ENCODE measurements at places on chromosomes 12 and 14.
A peak's percentile ranks its signal among the peaks of the same experiment; 100 is the strongest.

DNA sequence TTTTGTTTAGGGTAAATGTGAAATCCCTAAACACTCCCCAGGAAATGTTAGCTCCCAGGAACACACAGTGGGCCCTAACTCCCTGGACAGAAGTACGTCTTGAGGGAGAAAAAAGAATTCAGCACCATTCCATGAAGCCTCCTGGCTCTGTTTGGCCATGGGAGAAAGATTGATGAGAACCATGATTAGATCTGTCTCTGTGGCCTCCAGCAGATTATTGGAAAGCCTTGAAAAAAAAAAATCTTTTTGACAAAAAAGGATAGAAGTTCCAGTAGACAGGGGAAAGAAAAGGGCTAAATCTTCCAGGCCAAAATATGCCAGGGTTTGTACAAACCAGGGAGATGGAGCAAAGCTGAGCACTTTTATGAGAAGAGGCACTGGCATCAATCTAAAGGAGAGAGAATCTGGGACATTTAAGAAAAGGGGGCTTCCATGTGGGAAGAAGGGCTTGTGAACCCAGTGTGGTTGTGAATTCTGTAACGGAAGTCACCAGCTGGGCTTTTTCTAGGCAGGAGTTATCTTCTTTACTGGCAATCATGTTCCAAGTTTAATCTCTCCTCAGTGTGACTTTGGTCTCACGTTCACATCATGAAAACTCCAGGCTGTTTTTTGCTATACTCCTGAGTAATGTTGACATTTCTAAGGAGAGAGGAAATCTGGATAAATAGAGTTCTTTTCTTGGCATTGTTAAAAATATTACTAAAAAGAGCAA lies 426.7 kb downstream of the RAD51B start:
- DNase-seq = no peak

- no peak for DNase-seq
Observed at GRCh38 chr14:79357307-79357706, 854.0 kb downstream of the DIO2 start.

- DNase-seq = no peak
Observed at GRCh38 chr12:23729359-23729758, 220.1 kb downstream of the SOX5 start.

- DNase-seq = no peak
Observed at GRCh38 chr14:68008491-68008890, 188.9 kb downstream of the RAD51B start.

DNA sequence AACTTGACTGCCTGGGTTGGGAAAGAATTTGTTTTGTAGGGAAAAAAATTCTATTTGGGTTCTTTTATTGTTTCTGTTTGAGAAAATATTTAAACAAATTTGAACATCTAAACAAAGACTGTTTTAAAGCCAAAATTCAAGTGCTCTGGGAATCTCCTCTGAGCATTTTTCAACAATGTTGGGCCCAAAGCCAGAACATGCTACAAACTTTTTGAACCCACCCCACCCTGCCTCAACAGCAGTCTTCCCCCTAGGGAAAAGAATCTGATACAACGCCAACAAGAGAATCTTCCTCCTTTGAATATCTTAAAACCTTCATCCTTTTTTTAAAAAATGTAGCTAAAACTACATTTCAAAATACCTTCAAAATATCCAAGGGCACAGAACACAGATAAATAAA lies 20.4 kb upstream of the NID2 start:
- no peak for DNase-seq

DNA sequence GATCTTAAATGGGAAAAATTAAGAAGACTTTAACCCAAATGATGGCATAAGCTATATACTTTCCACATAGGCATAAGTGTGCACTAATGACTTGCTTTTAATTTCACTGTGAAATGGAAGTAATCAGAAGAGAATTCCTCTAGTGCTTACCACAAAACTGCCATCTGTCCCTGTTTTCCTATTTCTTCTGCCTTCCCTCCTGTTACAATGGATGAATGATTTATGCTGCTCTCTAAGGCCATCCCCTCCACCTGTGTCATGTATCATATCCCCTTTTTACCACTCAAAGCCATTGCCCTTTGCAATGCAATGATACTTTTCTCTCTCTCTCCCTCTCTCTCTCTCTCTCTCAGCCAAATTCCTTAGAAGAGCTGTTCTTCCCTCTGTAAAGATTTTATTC lies 109.1 kb downstream of the C12orf50 start:
- DNase-seq = no peak

GRCh38 chr12:129831294-129831693 lies 72.5 kb downstream of the TMEM132D start:
- DNase-seq = no peak

GRCh38 chr14:75518625-75519024 lies 3.6 kb upstream of the BATF start:
- no peak for DNase-seq

- DNase-seq = no peak
Observed at GRCh38 chr14:88853129-88853528, 28.7 kb downstream of the TTC8 start.

GRCh38 chr12:92540782-92541423 lies 161.9 kb upstream of the PLEKHG7 start:
- DNase-seq = no peak

GRCh38 chr14:100907240-100907639 lies 3.7 kb upstream of the RTL1 start:
- no peak for DNase-seq

- no peak for DNase-seq
Observed at GRCh38 chr12:93777254-93777653, 100.1 kb downstream of the CRADD start.

- DNase-seq = peak; percentile 63
Observed at GRCh38 chr14:21498540-21499526, 12.3 kb downstream of the METTL3 start.

- DNase-seq = no peak
Observed at GRCh38 chr14:73461478-73462047, 3.2 kb upstream of the NUMB start.

DNA sequence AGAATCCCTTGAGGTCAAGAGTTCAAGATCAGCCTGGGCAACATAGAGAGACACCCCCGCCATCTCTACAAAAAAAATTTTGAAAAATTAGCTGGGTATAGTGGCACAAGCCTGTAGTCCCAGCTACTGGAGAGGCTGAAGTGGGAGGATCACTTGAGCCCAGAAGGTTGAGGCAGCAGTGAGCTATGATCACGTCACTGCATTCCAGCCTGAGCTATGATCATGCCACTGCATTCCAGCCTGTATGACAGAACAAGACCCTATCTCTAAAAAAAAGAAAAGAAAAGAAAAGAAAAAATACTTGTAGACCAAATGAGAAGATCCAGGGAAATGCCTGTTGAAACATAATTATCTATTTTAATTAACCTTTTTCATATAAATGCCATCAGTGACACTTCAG lies 93.8 kb upstream of the MDM1 start:
- DNase-seq = no peak

DNA sequence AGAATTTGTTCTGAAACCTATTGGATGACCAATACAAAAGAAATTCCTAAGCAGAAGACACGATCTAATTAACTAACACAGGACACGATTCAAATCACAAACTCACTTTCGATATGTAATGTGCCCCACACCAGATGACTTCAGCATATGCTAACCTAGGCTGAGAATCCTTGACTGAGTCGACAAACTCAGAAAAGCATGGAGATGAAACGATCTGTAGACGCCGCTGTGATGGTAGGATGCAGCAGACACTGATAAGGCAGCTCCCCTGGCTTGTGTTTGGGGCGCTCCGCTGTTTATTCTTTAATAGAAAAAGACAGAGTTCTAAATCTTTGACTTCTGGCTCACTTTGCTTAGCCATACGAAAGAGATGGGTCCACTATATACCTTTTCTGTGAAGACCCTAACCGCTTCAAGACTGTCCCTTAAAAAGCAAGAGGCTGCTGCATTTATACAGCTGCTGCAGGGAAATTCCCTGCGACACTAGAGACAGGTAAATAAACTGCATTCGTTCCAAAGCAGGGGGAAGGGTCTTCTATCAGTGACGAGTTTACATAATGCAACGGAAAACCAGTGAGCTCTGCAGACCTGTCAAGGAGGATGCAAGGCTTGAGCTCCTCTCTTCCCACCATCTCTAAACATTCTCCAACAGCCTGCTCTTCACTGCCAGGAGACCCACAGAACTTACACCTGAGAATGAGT lies 929 bp downstream of the CHD8 start:
- no peak for DNase-seq

GRCh38 chr14:84421621-84422020 lies 1108.3 kb upstream of the FLRT2 start:
- DNase-seq = no peak

- DNase-seq = no peak
Observed at GRCh38 chr14:33985242-33985641, 34.4 kb upstream of the EGLN3 start.

DNA sequence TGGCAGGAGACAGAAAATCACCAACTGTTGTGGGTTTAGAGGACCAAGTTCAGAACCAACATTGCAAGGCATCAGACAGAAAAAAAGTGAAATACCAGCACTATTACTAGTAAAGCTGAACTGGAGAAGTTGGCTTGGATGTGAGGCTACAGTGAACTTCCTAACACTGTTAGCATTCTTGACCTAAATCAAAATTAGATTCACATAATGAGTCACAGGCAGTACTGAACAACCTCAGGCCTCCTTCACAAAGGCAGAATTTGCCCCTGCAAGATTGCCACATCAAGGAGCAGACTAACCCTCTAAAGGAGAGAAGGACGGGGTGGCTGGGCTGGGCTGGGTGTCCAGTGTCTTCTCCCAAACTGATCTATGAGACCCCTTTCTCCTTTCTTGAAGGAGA lies 539.7 kb downstream of the SNAPC1 start:
- DNase-seq = no peak

GRCh38 chr12:131565267-131566015 lies 145.4 kb upstream of the SFSWAP start:
- no peak for DNase-seq

- no peak for DNase-seq
Observed at GRCh38 chr14:100108840-100109593, 43.8 kb downstream of the EVL start.

- DNase-seq = no peak
Observed at GRCh38 chr12:24287963-24288362, 338.5 kb upstream of the SOX5 start.
